Effector memory CD8-positive, alpha-beta T cell (primary cell): ENCODE measurements at places on chromosomes 13 and 19.

DNA sequence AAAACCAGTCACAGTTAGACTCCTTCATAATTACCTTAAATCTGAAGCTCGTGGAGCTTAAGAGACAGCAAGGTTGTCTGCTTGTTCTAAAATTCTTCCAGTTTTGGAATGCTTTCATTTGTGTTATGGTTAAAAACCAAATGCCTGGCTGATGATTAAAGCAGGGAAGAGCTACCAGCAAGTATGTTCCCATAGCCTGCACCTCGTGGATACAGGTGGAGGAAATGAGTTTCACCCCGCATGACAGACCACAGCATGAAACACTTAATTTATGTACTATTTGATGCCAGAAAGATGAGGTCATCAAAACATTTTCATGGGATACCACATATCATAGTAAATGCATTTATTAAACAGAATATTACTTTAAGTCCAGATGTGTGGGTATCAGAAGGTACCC lies 416 bp upstream of the DOCK9 start:
- DNase-seq = no peak

DNA sequence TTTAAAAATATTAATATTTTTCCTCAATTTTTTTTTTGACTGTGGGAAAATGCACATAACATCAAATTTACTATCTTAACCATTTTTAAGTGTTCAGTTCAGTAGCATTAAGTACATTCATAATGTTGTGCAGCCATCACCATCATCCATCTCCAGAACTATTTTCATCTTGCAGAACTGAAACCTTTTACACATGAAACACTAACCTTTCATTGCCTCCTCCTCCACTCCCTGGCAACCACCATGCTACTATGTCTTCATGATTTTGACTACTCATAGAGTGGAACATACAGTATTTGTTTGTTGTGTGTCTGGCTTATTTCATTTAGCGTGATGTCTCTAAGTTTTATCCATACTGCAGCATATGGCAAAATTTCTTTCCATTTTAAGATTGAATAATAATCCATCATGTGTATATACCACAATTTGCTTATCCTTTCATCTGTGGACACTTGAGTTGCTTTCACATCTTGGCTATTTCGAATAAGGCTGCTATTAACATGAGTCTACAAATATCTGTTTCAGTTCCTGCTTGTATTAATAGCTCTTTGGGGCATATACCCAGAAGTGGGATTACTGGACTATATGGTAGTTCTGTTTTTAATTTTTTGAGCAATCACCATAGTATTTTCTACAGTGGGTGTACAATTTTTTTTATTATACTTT lies 376.4 kb downstream of the MTUS2 start:
- DNase-seq = no peak

DNA sequence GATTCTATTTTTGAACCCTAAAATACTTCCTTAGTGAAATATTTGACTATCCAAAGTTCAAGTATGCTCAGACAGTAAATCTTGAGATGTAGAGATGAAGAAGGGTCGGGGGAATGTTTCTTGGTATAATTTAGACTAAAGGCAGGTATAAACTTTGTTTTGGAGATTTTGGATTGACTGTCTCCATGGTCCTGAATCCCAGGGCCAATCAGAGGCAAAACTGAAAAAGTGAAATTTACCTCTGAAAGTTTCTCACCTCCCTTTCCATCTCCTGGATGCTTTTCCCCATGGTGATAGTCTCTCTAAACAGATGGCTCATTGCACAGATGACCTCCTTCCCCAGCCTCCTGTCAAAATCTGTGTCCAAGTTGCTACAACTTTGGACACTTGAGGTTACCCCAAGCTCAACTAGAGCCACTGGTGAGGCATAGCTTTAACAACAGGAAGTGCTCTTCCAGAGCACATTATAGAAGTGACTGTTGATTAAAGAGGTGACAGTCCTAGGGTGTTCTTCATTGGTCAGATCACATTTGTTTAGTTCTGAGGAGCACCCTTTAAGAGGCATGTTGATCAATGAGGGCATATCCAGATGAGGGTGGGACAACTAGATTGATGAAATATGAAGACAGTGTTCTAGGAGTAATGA lies 128.4 kb downstream of the AKAP11 start:
- DNase-seq = no peak

DNA sequence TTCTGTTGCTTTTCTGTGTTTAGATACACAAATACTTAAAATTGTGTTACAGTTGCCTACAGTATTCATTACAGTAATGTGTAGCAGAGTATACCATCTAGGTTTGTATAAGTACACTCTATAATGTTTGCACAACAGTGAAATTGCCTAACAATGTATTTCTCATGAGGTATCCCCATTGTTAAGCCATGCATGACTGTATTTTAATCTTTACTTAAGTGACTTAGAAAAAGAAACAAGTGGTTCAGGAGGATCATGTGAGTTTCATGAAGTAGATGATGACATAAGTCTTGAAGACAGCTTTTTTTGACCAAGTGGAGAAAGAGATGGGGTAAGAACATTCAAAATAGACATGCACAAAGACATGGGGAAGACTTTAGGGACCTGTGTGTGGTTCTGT lies 8.4 kb upstream of the KCTD4 start:
- no peak for DNase-seq

DNA sequence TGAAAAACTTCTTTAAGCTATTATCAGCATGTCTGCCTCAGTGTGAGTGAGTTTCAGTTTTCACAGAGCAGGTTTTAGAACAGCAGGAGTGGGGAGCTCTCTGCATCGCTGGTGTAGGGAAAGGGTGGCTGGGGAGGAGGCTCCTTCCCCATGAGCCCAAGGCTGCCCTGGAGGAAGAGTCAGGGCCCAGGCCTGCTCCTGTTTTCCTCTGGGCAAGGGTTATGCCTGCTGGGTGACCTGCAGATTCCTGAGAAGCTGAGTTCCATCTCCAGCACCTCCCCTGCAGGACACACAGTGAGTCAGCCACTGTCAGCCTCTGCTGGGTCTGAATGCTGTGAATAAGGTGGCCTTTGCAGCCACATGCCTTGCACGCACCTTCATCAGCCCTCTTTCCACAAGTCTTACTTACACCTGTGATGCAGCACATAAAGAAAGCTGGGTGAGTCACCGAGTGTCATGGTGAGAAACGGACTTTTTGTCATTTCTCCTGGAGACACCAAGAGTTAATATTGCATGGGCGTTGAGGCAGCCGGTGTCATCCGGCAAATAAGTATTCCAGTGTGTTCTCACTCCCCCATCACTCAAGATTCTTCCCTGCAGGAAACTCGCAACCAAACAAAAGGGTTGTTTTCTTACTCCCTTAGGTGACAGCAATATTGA lies 186.4 kb upstream of the KL start:
- no peak for DNase-seq

DNA sequence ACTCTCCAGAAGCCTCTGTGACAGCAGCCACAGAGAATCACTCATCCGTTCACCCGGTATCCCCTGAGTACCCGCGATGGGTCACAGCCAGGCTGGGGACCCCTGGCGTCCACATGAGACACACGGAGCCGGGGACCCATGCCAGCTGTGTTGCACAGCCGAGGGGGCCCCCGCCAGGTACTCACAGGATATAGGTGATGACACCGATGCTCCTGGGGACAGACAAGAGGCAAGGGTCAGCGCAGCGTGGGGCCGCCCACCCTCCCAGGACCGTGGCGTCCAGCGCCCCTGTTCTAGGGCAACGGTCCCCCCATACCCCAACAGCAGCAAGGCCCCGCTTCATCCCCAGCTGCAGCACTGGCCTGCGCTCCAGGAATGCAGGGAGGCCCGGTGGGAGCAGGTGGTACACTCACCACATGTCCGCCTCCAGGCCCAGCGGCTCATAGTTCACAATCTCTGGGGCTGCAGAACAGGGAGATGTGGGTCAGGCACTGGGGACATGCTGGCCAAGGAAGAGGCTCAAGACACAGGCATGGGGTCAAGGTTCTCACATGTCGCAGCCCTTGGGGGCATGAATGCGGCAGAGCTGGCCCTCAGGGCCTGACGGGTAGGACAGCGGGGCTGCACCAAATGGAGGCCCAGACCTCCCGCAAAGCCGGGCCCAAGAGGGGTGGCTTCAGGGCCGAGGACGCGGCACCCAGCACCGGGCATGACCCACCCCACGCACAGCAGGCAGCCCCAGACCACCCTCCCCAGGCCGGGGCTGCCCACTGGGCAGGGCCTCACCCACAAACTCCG lies 7.2 kb downstream of the DAPK3 start:
- no peak for DNase-seq

GRCh38 chr13:30370916-30371521 lies 51.3 kb upstream of the UBE2L5 start:
- DNase-seq = no peak

- DNase-seq = no peak
Measured at GRCh38 chr13:72163678-72164077, 296.7 kb upstream of the DACH1 start.

DNA sequence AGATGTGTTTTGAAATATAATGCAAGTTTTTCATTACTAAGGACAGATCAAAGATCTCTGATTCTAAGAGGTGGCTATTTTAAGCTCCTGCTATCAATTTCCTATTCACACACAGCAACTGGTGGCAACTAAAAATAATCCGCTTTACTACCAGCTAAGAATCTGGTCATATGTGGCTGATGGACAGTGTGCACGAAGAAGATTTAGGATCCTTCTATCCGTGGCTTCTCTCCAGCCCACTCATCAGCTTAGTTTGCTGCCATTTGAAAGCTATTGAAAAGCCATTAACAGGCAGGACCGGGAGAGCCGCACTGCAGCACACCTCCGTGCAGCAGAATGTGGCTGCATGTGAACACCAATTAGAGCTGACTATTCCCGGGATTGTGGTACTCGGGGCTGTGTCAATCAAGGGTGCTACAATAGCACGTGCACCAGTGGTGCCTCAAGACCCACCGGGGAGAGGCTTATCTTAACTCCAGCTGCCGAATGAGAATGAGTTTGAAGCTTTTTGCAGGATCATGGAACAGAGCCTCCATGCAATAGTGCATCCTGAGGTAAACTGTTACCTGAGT lies at the start of gene MYO16:
MYO16 (plus strand) TSS at position 431 of the 572 bp plus-strand sequence. CDS start 234 bp downstream, outside the sequence.
- DNase-seq = no peak

- DNase-seq = no peak
Measured at GRCh38 chr13:43072394-43072793, 49.0 kb downstream of the DNAJC15 start.

DNA sequence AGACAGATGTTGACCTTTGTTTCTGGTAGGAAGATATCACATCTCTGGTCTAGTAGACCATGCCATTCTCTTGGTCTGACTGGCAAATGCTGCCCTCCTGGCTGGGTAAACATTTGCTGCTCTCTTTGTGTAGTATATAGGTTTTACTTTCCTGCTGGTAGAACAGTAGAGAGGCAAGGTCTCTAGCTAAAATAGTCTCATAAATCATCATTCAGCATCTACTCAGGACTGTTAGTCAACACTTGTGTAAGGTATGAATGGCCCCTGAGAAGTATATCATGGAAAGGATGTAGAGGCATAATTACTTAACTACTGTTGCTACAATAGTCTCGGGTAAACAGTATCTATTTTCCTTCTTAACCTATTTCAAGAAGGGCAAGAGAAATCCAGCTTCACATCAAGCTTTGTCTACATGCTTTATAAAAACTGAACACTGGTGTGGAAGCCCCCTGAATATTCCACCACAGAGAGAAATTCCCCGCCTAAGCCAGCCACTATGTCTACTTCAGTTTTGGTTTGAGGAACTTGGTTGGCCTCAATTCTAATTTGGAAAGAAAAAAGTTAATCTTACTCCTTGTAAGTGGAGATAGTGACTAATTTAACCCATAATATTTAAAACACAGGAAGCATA lies 18.4 kb upstream of the MYCBP2 start:
- DNase-seq = no peak

GRCh38 chr19:28217022-28217421 lies 995.9 kb downstream of the UQCRFS1 start:
- no peak for DNase-seq

DNA sequence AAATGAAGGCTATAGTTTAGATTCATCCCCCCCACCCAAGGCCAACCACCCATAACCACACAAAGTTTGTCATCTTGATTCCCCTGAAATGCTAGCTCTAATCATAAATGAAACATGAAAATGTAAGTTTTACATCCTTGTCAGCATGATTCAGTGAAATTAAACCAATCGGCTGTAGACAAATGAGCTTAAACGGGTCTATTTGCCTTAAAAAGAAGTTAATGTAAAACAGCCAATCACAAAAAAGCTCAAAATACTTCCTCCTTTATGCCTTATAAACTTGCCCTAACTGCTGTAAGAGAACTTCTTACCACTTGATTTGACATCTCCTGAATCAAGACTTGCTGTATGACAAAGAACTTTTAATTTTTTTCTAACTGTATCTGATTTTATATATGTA lies 34.5 kb upstream of the MRI1 start:
- DNase-seq = no peak

DNA sequence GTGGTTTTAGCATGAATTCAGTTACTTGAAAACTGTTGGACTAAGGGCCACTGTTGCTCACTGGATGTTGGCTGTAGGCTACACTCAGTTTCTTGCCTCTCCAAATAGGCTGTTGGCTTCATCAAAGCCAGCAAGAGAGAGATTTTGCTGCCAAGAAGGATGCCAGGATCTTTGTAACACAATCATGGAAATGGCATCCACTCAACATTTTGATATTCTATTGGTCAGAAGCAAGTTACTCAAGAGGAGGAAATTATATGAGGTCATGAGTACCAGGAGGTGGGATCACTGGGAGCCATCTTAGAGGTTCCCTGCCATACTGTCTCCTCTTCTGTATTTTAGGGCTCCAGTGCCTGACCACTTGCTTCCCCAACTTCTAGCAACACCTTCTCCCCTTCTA lies 30.6 kb downstream of the SYDE1 start:
- no peak for DNase-seq

DNA sequence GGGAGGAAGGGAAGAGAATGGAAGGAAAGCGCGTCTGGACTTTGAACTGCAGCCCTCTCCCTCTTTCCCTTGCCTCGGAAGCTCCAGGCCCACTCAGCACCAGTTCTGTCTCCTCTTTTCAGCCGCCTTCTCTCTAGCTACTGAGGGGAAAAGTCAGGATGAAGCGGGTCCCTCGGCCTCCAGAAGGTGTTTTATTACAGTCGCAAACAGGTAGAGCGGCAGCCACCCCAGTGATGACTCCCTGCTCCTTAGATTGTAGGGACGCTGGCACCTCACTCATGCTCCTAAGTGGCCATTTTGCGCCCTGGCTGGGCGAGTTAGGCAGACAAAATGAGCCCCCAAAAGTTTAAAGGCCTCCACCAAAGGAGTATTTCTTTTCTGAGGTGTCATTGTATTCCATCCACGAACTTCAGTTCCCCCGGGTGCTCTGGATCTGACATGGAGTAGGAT lies 954 bp upstream of the STK24 start:
- DNase-seq = no peak

GRCh38 chr13:42246541-42246940 lies 25.4 kb upstream of the AKAP11 start:
- DNase-seq = no peak
